CD4-positive, alpha-beta T cell (primary cell): ENCODE measurements at places on chromosomes 4 and X. TPM values are rescaled to one million over a fixed set of nuclear protein-coding genes. Genes with fewer than 3 reads are reported as not detected.
A peak's percentile ranks its signal among the peaks of the same experiment; 100 is the strongest.

GRCh38 chr4:186030399-186030775, 38.6 kb upstream of the TLR3 start:
- DNase-seq = no peak
- H3K4me3 ChIP-seq = no peak overlapping the region
- no peaks in the 10 kb centered on the region for H3K36me3 ChIP-seq
- H3K4me1 ChIP-seq = no peaks in the 10 kb centered on the region
- H3K27me3 ChIP-seq = peaks cover 14% of the 10 kb centered on the region

GRCh38 chr4:40881851-40882250, 132.1 kb downstream of the NSUN7 start:
- DNase-seq = no peak
- H3K27me3 ChIP-seq = peaks cover 4% of the 10 kb centered on the region
- H3K4me3 ChIP-seq = no peak overlapping the region
- no peaks in the 10 kb centered on the region for H3K36me3 ChIP-seq
- no peak overlapping the region for H3K27ac ChIP-seq
- H3K4me1 ChIP-seq = no peaks in the 10 kb centered on the region

DNA sequence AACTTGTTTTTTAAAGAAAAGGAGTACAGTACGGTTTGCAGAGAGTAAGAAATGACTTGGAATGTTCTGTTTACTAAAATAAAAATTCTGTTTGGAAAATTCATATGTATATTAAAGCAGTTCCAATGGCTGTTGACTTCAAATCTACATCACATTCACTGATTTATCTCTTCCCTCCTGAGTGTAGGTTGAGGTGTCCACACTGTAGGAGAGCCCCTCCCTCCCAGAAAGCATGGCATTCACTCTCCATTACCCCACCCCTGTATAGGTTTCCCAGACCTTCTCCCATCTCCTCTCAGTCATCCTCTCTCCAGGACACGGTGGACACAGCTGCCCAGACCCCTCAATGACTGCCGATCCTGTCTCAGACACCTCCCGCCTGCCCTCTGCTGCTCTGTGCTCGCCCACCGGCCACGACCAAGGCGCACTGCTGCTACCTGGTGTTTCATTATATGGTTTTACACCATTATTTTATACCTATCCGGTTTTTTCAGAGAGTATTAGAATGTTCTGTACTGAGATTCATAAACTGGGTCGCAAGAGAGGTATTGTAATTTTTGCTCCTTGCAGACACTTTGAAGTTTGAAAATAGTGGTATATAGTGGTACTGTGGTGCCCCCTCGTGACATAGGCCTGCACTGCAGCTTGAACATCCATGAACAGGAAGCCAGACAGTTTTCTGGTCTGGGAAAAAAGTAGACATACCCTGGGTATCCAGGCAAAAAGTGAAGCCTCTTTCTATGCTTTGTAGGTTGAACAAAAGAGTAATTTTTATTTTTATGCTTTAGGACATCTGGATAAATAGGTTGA, 38.8 kb upstream of the BEX4 start:
- no peak overlapping the region for H3K27ac ChIP-seq
- H3K4me3 ChIP-seq = no peak overlapping the region
- H3K4me1 ChIP-seq = peaks cover 3% of the 10 kb centered on the region
- DNase-seq = peak; percentile 37

DNA sequence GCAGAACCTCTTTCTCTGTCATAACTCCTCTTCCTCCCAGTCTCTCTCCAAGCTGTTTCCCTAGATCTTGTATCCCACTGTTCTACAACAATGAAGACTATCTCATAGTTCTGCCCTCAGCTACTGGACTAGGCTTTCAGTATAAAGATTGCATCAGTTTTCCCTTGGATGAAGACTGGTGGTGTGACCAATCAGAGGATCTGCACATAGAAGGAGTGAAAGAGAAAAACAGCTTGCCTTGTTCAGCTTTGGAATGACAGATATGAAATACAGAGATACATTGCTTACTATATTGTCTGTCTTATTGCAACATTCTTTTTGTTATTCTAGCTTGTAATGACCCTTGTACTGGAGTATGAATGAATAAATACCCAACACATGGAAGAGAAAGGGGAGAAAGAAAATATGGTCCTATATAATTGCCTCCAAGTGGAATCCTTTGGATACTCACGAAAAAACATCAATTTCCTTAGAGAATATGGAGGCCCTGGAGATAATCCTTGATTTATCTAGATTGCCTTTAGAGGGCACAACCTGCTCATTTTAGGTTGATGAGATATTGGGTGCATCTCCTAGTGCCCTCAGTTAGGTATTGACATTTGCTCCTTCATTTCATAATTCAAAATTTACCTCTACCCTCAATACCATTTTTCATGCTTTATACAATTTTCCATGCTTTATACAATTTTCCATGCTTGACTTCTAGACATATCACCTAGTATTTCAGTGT, 395.8 kb downstream of the NAF1 start:
- H3K27me3 ChIP-seq = no peaks in the 10 kb centered on the region
- no peak overlapping the region for H3K4me3 ChIP-seq
- no peaks in the 10 kb centered on the region for H3K4me1 ChIP-seq
- H3K27ac ChIP-seq = no peak overlapping the region
- DNase-seq = no peak
- H3K36me3 ChIP-seq = no peaks in the 10 kb centered on the region

GRCh38 chr4:18321956-18322530, 300.5 kb upstream of the LCORL start:
- H3K36me3 ChIP-seq = no peaks in the 10 kb centered on the region
- H3K4me1 ChIP-seq = no peaks in the 10 kb centered on the region
- no peak overlapping the region for H3K27ac ChIP-seq

GRCh38 chrX:108020631-108021030, 24.2 kb upstream of the VSIG1 start:
- peak; percentile 49 for DNase-seq
- H3K4me3 ChIP-seq = peak overlapping the region; percentile 62
- no peaks in the 10 kb centered on the region for H3K36me3 ChIP-seq
- peaks cover 34% of the 10 kb centered on the region for H3K4me1 ChIP-seq

The RASSF6 gene
- 0.25 TPM for total RNA-seq

GRCh38 chr4:183552274-183553146, 47.7 kb downstream of the ING2 start:
- H3K36me3 ChIP-seq = no peaks in the 10 kb centered on the region
- no peak overlapping the region for H3K27ac ChIP-seq
- H3K4me1 ChIP-seq = no peaks in the 10 kb centered on the region
- H3K27me3 ChIP-seq = peaks cover 4% of the 10 kb centered on the region
- H3K4me3 ChIP-seq = no peak overlapping the region

DNA sequence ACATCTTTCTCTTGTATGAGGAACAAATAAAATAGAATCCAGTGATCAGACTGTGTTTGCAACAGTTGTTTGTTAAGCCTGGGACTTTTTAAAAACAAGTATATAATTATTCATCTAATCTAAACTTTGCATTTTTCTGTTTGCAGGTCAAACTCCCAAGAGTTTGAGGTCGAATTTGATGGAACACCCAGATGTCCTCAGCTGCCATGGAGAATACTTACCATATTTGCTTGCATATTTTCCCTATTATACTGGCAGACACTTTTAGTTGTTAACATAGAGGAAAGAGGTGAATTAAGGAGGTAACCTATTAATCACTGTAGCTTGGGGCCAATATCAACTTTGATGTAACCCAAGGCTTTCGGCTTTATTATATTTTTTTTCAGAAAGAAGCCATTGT, 401.5 kb upstream of the DIPK2B start:
- no peaks in the 10 kb centered on the region for H3K4me1 ChIP-seq
- H3K4me3 ChIP-seq = no peak overlapping the region
- no peaks in the 10 kb centered on the region for H3K27me3 ChIP-seq
- H3K36me3 ChIP-seq = no peaks in the 10 kb centered on the region
- DNase-seq = no peak

DNA sequence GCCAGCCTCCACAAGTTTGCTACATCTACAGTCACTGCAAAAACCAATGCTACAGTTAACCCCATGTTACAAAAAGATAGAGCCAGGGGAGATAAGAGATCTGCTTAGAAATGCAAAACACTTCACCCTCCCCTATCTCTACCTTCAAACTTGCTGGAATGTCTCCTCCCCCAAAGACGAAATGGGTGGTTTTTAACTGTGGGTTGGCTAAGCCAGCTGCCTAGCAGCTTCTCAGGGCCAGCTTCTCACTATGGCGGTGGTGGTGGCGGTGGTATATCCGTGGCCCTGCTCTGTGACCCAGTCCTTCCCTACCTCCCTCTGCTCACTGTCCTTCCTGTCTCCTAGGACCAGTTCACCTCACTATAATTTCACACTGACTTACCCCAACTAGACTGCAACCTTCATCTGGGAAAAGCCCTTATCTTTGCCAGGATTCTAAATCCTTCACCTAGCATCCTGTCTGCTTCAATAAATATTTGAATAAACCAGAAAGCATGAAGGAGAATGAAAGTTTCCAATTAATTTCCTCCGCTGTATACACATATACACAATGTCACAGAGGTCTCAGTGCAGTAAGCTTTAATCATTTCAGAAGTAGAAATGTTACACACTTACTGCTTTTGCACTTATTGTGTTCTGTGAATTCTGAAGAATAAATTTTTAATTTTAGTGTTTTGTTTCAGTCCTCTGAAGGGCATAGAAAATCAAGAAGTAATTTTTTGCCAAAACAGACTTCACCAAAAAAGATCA, 46.3 kb downstream of the SH3KBP1 start:
- H3K4me1 ChIP-seq = peaks cover 46% of the 10 kb centered on the region
- H3K27ac ChIP-seq = peak overlapping the region; percentile 30
- H3K27me3 ChIP-seq = no peaks in the 10 kb centered on the region
- peak; percentile 43 for DNase-seq

- H3K27me3 ChIP-seq = no peaks in the 10 kb centered on the region
- no peaks in the 10 kb centered on the region for H3K36me3 ChIP-seq
- H3K4me3 ChIP-seq = no peak overlapping the region
- no peak for DNase-seq
- no peak overlapping the region for H3K27ac ChIP-seq
Measured at GRCh38 chrX:94057385-94057784, 383.4 kb downstream of the FAM133A start.

DNA sequence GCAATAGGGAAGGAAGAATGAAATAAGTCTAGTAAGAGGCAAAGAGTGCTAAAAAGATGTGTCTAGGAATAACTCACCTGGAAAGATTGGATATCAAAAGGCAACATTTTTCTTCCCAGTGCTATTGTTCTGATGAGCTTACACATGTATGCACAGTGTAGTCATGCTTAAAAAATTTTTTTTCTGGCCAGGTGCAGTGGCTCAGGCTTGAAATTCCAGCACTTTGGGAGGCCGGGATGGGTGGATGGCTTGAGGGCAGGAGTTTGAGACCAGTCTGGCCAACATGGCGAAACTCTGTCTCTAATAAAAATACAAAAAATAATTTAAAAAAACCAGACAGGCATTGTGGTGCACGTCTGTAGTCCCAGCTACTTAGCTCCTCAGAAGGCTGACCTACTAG, 795.8 kb upstream of the IGFBP7 start:
- no peaks in the 10 kb centered on the region for H3K4me1 ChIP-seq
- no peak for DNase-seq
- H3K27me3 ChIP-seq = no peaks in the 10 kb centered on the region
- no peak overlapping the region for H3K27ac ChIP-seq

DNA sequence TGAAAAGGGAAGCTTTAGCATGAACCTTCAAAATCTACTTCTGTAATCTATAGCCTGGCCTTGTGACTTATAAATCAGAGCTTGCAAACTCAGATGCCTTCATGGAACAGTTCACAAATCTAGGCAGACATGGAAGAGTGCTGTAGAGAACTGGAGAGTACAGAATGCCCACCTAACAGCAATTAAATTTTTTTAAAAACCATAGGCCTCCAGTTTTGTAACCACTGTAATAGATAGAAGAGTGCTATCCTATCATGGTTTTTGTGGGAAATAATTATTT, 10.4 kb downstream of the MTMR1 start:
- DNase-seq = no peak
- no peaks in the 10 kb centered on the region for H3K27me3 ChIP-seq
- peaks cover 25% of the 10 kb centered on the region for H3K36me3 ChIP-seq
- no peak overlapping the region for H3K4me3 ChIP-seq

The NXF2B gene
- total RNA-seq = not detected

The DCLK2 gene
- not detected for total RNA-seq

GRCh38 chr4:48963042-48963679, 22.9 kb upstream of the CWH43 start:
- peak; percentile 84 for DNase-seq
- no peaks in the 10 kb centered on the region for H3K27me3 ChIP-seq
- H3K27ac ChIP-seq = no peak overlapping the region
- H3K36me3 ChIP-seq = no peaks in the 10 kb centered on the region
- H3K4me1 ChIP-seq = no peaks in the 10 kb centered on the region

GRCh38 chr4:116099596-116099995, 985.8 kb downstream of the TRAM1L1 start:
- H3K4me3 ChIP-seq = no peak overlapping the region
- H3K27ac ChIP-seq = no peak overlapping the region
- DNase-seq = no peak
- H3K27me3 ChIP-seq = no peaks in the 10 kb centered on the region

- peaks cover 15% of the 10 kb centered on the region for H3K36me3 ChIP-seq
- H3K27ac ChIP-seq = no peak overlapping the region
- H3K27me3 ChIP-seq = no peaks in the 10 kb centered on the region
- H3K4me1 ChIP-seq = no peaks in the 10 kb centered on the region
- H3K4me3 ChIP-seq = no peak overlapping the region
- DNase-seq = no peak
Measured at GRCh38 chr4:47855350-47855749, 17.5 kb upstream of the CORIN start.

- H3K4me3 ChIP-seq = no peak overlapping the region
- no peak for DNase-seq
- H3K4me1 ChIP-seq = no peaks in the 10 kb centered on the region
- H3K36me3 ChIP-seq = no peaks in the 10 kb centered on the region
- no peaks in the 10 kb centered on the region for H3K27me3 ChIP-seq
Measured at GRCh38 chrX:104696667-104697066, 130.7 kb downstream of the IL1RAPL2 start.

The CCNG2 gene
- 20.6 TPM for total RNA-seq

GRCh38 chr4:16707874-16708273, 190.6 kb downstream of the LDB2 start:
- H3K27me3 ChIP-seq = no peaks in the 10 kb centered on the region
- no peak overlapping the region for H3K4me3 ChIP-seq
- no peak overlapping the region for H3K27ac ChIP-seq
- H3K36me3 ChIP-seq = no peaks in the 10 kb centered on the region
- no peaks in the 10 kb centered on the region for H3K4me1 ChIP-seq
- DNase-seq = no peak

The VCX3A gene
- total RNA-seq = not detected

GRCh38 chr4:176898791-176899190, 106.1 kb upstream of the VEGFC start:
- DNase-seq = no peak
- H3K27ac ChIP-seq = no peak overlapping the region
- H3K4me1 ChIP-seq = no peaks in the 10 kb centered on the region
- no peak overlapping the region for H3K4me3 ChIP-seq

The TBX22 gene
- not detected for total RNA-seq
